Progenitor cell of endocrine pancreas (in vitro differentiated cells): ENCODE measurements at places on chromosomes 5 and 9.

DNA sequence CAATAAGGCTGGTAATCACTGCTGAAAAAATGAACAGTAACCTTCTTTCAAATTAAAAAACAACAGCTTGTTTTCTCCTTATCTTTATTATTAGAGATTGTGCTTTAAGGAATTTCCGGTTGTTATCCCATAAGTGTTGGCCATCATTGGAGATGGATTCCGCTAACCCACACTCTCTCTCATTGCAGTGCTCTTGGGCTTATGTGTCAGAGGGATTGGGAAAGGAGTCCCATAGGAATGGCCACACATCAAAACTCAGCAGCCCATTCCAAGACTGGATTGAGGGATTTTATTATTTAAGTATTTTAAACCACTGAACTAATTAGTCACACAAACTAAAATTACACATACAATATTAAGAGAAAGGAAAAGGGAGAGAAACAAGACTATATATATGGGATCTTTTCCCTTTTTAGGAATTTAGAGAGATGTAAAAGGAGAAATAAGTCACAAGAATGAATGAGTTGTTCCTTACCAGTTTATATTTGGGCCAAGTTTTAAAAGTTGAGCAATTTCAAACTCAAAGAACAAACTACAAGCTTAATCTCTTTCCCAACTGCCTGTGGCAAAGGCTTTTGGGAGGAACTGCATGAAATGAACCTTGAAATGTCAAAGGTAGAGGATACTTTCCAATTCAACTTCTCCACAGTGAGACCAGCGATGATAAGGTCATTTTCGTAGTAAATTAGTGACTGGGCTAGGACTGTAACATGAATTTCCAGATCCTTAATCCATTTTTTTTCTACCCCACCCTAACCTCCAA, 2.4 kb downstream of the SPINK6 start:
- peaks cover 2% of the 10 kb centered on the region for H3K4me1 ChIP-seq
- no peak overlapping the region for H3K4me3 ChIP-seq
- DNase-seq = no peak
- H3K27me3 ChIP-seq = peaks cover 12% of the 10 kb centered on the region

DNA sequence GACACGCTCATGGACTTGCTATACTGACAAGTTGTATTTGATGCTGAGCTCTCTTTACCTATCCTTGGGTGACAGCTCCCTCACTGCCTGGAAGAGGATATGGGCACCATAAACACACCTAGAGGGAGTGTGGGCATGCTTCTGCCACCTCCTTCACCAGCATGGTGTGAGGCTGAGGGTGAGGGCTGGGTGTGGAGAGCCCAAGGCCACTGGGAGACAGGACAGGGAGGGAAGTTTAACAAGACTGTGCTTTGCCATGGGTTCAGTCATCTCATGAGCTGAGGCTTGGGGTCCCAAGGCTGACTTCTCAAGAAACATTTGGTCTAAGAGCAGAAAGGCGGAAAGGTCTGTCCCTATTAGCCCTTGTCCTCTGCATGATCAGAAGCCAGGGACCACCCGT, 93.6 kb upstream of the ANKRD55 start:
- H3K27ac ChIP-seq = no peak overlapping the region
- peaks cover 60% of the 10 kb centered on the region for H3K27me3 ChIP-seq
- no peaks in the 10 kb centered on the region for H3K36me3 ChIP-seq
- H3K4me1 ChIP-seq = peaks cover 9% of the 10 kb centered on the region
- DNase-seq = no peak

DNA sequence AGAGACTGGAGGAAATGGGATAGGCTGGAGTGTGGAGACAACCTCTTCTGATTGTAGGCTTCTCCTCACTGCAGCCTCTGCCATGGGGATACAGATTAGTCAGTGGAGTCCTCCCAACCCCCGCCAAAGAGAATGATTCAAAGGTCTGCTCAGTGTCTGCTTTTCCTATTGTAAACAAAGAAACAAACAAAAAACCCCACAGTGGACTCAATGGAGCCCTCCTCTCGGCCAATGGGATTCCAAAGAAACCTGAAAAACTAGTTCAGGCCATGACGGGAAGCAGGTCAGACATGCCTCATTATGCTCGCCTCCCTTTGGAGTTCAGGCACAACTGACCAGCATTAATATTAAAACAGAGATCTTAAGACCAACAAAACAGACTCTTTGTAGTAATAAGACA, 85.8 kb downstream of the SEC61B start:
- no peaks in the 10 kb centered on the region for H3K36me3 ChIP-seq
- H3K4me1 ChIP-seq = peaks cover 12% of the 10 kb centered on the region
- DNase-seq = no peak
- peak overlapping the region; percentile 74 for H3K27ac ChIP-seq
- no peak overlapping the region for H3K4me3 ChIP-seq

GRCh38 chr9:32378496-32378895, 5.9 kb upstream of the ACO1 start:
- H3K27me3 ChIP-seq = peaks cover 44% of the 10 kb centered on the region
- H3K4me3 ChIP-seq = no peak overlapping the region
- DNase-seq = no peak
- H3K27ac ChIP-seq = no peak overlapping the region
- no peaks in the 10 kb centered on the region for H3K4me1 ChIP-seq

- H3K27me3 ChIP-seq = peaks cover 7% of the 10 kb centered on the region
- no peaks in the 10 kb centered on the region for H3K36me3 ChIP-seq
- H3K27ac ChIP-seq = no peak overlapping the region
- no peak overlapping the region for H3K4me3 ChIP-seq
- no peaks in the 10 kb centered on the region for H3K4me1 ChIP-seq
Observed at GRCh38 chr9:80127920-80128319, 556.2 kb downstream of the TLE4 start.

DNA sequence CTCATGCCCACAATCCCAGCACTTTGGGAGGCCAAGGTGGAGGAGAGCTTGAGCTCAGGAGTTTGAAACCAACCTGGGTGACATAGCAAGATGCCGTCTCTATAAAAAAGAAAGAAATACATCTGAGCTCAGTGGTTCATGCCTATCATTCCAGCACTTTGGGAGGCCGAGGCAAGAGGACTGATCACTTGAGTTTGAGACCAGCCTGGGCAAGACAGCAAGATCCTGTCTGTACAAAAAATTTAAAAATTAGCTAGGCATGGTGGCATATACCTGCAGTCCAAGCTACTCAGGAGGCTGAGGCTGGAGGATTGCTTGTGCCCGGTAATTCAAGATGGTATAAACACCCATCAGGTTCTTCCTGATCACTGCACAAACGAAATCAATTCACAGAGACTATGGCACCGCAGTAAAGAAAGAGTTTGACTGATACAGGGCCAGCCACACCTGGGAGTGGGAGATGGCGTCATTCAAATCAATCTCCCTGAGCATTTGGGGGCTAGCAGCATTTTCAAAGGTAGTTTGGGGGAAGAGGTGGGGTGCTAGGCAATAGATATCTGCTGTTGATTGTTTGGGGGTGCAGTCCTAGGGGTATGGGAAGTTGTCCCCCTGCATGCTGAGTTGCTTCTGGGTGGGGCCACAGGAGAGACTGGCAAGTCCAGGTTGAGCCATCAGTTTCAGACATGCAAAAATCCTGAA, 169.2 kb downstream of the TTC39B start:
- H3K4me3 ChIP-seq = no peak overlapping the region
- no peak overlapping the region for H3K27ac ChIP-seq
- DNase-seq = no peak
- no peaks in the 10 kb centered on the region for H3K27me3 ChIP-seq
- H3K4me1 ChIP-seq = peaks cover 9% of the 10 kb centered on the region
- no peaks in the 10 kb centered on the region for H3K36me3 ChIP-seq

DNA sequence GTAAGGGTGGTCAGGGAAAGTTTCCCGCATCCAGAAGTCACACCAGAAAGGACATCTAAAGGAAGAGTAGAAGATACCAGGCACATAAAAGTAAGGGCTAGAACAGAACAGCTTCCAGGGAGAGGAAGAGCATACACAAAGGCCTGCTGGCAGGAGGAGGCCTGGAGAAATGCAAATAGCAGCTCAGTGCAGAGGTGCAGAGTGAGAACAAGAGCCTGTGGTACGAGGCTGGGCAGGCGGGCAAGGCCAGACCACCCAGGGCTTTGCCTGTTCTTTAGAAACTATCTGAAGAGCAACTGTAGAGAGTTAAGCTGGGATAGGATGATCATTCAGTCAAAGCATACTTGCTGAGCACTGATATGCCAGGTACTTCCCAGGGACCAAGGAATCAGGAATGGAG, 115.3 kb downstream of the DROSHA start:
- DNase-seq = no peak
- H3K27me3 ChIP-seq = no peaks in the 10 kb centered on the region
- H3K4me1 ChIP-seq = peaks cover 8% of the 10 kb centered on the region
- H3K36me3 ChIP-seq = peaks cover 23% of the 10 kb centered on the region

DNA sequence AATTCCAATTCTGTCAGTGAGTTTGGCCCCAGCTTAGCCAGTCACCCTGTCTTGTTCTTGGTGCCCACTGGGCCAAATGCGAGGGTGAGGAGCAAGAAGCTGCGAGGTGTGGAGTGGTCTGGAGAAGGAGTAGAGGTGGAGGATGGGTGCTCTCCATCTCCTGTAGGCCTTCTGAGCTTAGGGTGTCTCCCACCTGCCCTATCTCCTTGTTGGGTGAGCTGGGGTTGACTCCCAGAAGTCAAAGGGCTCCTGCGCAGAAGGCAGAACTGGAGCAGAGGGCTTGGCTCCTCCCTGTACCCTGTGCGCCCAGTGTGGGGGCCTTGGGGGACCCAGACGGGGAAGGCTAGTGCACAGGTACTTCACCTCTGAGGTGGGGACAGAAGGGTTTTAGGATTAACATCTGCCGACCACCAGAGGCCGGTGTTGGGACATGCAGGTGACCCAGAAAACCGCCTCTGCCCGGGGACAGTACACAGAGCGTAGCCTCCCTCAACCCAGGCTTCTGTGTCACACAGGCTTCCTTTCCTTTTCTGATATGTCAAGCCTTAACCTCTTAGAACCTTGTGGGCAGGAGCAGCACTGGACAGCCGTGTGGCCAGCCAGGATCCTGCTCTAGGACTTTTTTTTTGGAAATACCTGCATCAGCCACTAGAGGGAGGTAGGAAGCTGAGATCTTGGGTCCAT, 16.9 kb downstream of the IL5 start:
- H3K27ac ChIP-seq = no peak overlapping the region
- H3K4me1 ChIP-seq = peaks cover 6% of the 10 kb centered on the region
- peaks cover 9% of the 10 kb centered on the region for H3K27me3 ChIP-seq
- peak overlapping the region; percentile 42 for H3K4me3 ChIP-seq
- DNase-seq = peak; percentile 26

DNA sequence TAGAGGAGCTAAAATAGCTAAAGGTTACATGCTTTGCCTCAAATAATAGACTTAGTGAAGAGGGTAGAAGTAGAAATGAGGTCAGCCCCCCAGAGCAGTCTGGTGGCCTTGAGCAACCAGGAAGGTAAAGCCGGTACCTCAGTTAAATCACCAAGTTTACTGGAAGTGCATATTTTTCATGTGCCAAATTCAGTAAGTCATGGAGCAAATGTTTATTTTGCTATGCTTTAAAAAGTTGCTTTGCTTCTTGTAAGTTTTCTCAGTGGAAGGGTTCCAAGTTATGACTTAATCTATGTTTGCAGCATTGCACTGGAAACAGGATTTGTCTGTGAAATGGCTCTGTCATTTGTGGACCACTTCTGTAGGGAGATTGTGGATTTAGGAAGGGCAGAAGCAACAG, 256.7 kb downstream of the ARRDC3 start:
- peaks cover 10% of the 10 kb centered on the region for H3K4me1 ChIP-seq
- no peak for DNase-seq
- H3K36me3 ChIP-seq = no peaks in the 10 kb centered on the region
- no peaks in the 10 kb centered on the region for H3K27me3 ChIP-seq

GRCh38 chr9:137593176-137593575, 2.9 kb upstream of the ZMYND19 start:
- H3K4me3 ChIP-seq = peak overlapping the region; percentile 9
- peaks cover 2% of the 10 kb centered on the region for H3K27me3 ChIP-seq
- no peak for DNase-seq
- no peak overlapping the region for H3K27ac ChIP-seq
- peaks cover 4% of the 10 kb centered on the region for H3K4me1 ChIP-seq

- no peak for DNase-seq
- H3K4me1 ChIP-seq = no peaks in the 10 kb centered on the region
- no peaks in the 10 kb centered on the region for H3K36me3 ChIP-seq
Observed at GRCh38 chr5:140093179-140093578, 20.7 kb upstream of the PURA start.

GRCh38 chr9:78606001-78606379, 309.1 kb downstream of the PSAT1 start:
- DNase-seq = no peak
- peaks cover 31% of the 10 kb centered on the region for H3K27me3 ChIP-seq
- H3K4me3 ChIP-seq = no peak overlapping the region
- no peak overlapping the region for H3K27ac ChIP-seq
- no peaks in the 10 kb centered on the region for H3K36me3 ChIP-seq

DNA sequence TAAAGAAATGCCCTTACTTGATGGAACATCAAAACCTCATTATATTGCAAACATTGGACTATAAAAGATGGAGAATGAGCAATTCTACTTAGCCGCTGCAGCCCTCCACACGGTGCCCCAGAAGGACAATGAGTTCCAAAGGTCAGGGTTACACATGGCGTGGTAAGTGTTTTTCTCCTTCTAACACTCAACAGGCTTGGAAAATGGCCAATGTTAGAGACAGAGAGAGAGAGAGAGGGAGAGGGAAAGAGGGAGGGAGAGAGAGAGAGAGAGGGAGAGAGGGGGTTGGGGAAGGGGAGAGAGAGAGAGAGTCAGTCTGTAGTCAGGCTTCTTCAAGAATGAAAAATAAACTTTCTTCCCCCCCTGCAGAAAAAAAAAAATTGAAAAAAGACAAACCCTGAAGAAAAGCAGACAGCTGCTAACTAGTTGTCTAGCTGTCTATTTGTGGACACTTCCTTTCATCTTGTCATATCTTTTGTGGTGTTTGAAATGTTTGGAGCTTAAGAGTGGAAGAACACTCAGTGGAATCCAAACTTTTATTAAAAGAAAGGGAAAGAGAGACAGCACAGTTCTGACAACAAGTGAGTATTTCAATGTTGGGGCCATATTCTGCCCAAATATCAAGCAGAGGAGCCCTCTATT, 324.8 kb downstream of the TMEM38B start:
- no peak overlapping the region for H3K4me3 ChIP-seq
- no peaks in the 10 kb centered on the region for H3K27me3 ChIP-seq
- no peak overlapping the region for H3K27ac ChIP-seq
- no peaks in the 10 kb centered on the region for H3K36me3 ChIP-seq
- no peak for DNase-seq
- H3K4me1 ChIP-seq = peaks cover 5% of the 10 kb centered on the region

DNA sequence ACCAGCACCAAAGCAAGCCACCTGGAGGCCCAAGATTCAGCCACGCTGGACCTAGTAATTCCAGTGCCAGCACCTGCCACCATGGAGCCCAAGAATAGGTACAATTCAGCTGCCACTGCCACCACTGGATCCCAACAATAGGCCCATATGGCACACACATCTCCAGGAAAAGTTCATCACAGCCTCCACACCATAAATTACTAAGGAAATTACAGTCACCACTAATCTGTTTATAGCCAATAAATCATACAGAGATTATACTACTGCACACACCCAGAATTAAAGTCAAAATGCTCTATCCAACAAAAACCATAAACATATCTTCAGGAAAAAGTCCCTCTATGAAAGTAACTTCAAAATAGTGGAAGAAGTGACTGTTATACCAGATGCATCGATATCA, 242.8 kb downstream of the SPATA31D1 start:
- H3K4me3 ChIP-seq = no peak overlapping the region
- no peaks in the 10 kb centered on the region for H3K27me3 ChIP-seq
- H3K36me3 ChIP-seq = no peaks in the 10 kb centered on the region
- no peaks in the 10 kb centered on the region for H3K4me1 ChIP-seq
- H3K27ac ChIP-seq = no peak overlapping the region
- no peak for DNase-seq
